ENCODE measurements at places on chromosomes 5 and 9.

DNA sequence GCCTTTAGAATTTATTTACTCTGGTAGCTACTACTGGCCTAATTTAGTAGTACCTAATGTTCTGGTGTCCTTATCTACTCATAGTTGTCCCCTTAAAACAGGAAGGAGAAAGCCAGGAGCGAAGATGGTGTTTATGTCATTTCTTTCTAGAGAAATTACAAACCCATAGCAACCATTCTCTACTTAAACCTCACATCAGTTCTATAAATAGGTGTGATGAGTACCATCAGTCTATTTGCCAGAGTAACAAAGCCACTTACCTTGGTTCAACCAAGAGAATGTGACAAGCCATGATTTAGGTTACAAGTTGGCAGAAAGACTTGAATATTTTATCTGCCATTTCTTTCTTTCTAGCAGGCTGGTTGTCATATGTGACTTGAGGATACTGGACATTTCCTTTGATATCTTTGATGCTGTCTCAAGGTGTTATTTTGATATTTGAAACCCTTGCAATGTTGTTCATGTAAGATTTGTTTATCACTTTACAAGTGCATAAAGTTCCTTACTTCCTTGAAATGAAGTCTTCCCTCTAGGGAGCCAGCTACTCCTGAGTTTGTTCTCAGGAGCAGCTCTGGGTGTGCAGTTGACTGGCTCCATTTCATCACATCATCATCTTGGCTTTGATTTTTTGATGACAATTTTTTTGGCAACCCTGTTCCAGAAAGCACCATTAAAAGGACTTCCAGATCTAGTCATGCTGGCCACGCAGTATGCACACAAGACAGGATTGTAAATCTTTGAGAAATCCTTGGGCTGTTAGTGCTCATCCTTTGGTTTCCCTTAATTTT is 286.8 kb downstream of the ARHGAP26 start:
- DNase-seq = no peak

- DNase-seq = no peak
These were observed 3.3 kb downstream of the ADRB2 start for GRCh38 chr5:148829734-148830133.

DNA sequence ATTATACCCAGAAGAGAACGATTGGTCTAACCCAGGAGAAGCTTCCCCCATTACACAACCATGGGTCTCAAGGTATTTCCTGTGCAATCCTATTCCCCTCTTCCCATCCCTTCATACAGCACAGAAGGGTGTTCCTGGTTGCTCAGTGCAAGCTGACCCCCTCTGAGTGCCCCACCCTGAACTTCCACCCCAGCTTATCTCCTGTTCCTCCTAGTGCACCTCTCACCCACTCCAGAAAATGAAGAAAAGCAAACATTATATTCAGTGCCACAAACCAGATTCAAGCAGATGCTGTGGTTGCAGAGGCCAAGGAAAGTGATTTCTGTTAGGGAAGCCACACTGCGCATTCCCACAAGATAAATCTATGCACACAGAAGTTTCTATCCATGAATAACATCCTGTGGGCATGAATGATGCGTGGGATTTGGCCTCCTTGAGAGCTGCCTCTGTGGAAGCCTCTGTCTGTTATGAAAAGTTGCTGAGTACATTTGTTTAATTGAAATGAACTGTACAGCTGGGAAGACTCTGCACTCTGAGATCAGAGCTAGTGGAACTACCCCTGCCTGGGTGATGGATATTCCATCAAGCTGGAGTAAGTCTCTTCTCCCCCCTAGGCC is 2.2 kb upstream of the OR2S2 start:
- DNase-seq = peak; percentile 29

GRCh38 chr5:73027361-73027760 is 71.5 kb downstream of the FCHO2 start:
- DNase-seq = no peak

GRCh38 chr9:86975606-86976005 is 28.3 kb upstream of the GAS1 start:
- DNase-seq = peak; percentile 34

DNA sequence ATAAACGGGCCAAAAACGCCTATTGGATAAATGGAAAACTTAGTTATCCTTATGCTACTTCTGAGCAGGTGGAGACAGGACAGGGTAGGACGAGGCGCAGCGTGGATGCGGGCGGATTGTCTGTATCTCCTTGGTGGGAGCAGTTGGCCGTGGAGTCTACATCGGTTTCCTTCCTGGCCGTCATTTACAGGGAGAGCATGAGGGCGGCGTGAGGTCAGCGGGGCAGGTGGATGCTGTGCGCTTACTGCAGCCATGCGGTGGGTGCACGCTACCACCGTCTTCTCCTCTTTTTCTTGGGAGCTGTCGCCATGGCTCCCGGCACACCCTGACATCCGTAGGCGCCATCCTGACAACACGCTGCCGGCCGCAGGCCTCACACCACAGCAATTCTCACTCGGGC is 121.3 kb downstream of the ADAMTS2 start:
- no peak for DNase-seq

- DNase-seq = no peak
These were observed 112.9 kb upstream of the ACTBL2 start for GRCh38 chr5:57595523-57595991.

DNA sequence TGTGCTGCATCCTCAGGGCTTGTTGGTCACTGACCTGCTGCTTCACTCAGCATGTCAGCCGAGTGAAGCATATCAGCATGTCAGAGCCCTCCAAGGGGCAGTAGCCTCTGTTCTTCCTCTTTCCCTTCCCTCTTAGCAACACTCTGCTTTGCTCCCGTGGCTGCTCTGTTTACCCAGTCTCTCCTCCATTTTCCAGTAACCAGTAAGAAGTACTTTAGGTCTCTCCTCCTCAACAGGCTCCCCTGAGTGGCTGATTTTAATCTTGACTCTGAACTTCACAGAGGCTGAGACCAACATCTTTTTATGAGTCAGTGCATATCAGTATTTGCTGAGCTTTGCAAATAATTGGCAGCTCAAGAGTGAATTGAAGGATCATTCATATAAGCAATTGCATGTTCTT is 18.6 kb upstream of the ADRB2 start:
- no peak for DNase-seq

DNA sequence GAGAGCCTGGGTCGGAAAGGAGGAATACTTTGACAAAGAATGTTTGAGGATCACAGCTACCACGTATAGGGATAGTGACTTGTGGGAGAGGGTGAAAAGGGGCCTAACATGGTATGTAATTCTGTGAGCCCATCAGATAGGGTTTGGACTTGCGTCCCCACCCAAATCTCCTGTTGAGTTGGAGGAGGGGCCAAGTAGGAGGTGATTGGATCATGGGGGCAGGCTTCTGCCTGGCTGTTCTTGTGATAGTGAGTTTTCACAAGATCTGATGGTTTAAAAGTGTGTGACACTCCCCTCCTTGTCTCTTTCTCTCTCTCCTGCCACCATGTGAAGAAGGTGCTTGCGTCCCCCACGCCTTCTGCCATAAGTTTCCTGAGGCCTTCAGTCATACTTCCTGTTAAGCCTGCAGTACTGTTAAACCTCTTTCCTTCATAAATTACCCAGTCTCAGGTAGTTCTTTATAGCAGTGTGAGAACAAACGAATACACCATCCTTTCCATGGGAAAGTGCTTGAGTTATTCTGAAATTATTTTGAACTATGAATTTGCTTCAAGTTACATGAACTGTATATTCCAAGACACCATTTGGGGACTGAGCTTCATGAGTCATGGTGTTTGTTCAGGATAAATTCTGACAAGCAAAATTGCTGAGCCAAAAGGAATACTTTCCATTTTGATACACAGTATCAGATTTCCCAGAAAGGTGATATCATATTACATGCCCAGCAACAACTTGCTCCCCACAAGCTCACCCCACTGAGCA is 68.8 kb upstream of the SSBP2 start:
- DNase-seq = peak; percentile 30

DNA sequence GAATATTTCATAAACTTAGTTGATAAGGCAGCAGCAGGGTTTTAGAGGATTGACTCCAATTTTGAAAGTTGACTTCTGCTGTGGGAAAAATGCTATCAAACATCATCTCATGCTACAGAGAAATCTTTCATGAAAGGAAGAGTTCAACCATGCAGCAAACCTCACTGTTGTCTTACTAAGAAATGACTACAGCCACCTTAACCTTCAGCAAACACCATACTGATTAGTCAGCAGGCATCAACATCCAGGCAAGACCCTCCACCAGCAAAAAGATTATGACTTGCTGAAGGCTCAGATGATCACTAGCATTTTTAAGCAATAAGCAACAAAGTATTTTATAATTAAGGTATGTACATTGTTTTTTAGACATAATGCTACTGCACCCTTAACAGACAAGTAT is 7.6 kb downstream of the TMEM174 start:
- peak; percentile 17 for DNase-seq

DNA sequence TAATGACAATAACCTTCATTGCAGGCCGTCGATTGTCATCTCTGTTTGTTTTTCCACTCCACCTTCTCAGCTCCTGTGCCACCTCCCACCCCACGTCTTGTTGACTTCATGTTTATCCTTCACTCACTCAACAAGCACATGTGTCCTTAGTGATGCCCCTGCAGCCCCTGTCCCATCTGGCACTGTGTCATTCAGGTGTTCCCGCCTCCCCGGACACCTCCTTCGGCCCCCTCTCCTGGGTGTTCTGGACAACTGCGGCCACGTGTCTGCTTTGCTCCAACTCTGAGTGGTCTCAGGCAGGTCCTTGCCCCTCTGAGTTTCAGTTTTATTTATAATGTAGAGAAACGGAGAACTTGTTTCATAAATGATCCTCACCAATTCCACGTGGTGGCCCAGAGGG is 91.0 kb upstream of the COL5A1 start:
- no peak for DNase-seq

GRCh38 chr9:80144406-80144805 is 572.6 kb downstream of the TLE4 start:
- peak; percentile 33 for DNase-seq

DNA sequence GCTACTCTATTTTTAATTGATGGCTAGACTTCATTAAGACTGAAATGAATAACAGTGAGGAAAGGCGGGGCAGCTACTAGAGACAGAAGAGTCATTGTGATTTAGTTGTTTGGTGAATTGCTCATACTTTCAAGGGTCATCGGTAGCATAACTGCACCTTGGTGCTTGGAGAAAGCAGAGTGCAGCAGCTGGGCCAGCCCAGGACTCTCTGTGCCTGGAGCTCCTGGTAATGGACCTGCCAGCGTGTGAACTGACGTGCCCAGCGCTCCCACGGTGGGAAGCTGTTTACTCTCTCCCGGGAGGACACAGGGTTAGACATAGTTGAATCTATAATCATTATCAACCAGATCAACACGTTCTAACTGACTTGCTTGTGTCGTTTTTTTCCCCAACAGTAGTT is 42.9 kb downstream of the LURAP1L start:
- DNase-seq = no peak
